ENCODE measurements at places on chromosomes 7 and 10.
A peak's percentile ranks its signal among the peaks of the same experiment; 100 is the strongest.

GRCh38 chr7:24472093-24472492 is 101.2 kb upstream of the PALS2 start:
- H3K27ac ChIP-seq = no peak overlapping the region
- no peaks in the 10 kb centered on the region for H3K27me3 ChIP-seq
- no peaks in the 10 kb centered on the region for H3K36me3 ChIP-seq
- H3K4me1 ChIP-seq = peaks cover 4% of the 10 kb centered on the region
- H3K4me3 ChIP-seq = no peak overlapping the region

- H3K36me3 ChIP-seq = no peaks in the 10 kb centered on the region
- no peak for DNase-seq
- no peaks in the 10 kb centered on the region for H3K27me3 ChIP-seq
- no peak overlapping the region for H3K27ac ChIP-seq
- H3K4me3 ChIP-seq = no peak overlapping the region
Observed at GRCh38 chr7:916291-916941, 38.1 kb downstream of the ADAP1 start.

GRCh38 chr10:3625959-3626751 is 158.9 kb downstream of the KLF6 start:
- H3K27me3 ChIP-seq = no peaks in the 10 kb centered on the region
- H3K4me3 ChIP-seq = no peak overlapping the region
- no peaks in the 10 kb centered on the region for H3K4me1 ChIP-seq
- H3K36me3 ChIP-seq = no peaks in the 10 kb centered on the region
- DNase-seq = no peak

- H3K36me3 ChIP-seq = peaks cover 2% of the 10 kb centered on the region
- H3K27ac ChIP-seq = no peak overlapping the region
- DNase-seq = peak; percentile 60
- no peak overlapping the region for H3K4me3 ChIP-seq
- no peaks in the 10 kb centered on the region for H3K27me3 ChIP-seq
Observed at GRCh38 chr10:71648933-71649320, 70.7 kb downstream of the C10orf105 start.

- H3K36me3 ChIP-seq = peaks cover 10% of the 10 kb centered on the region
- no peak overlapping the region for H3K27ac ChIP-seq
- H3K4me3 ChIP-seq = no peak overlapping the region
- DNase-seq = no peak
- no peaks in the 10 kb centered on the region for H3K4me1 ChIP-seq
Observed at GRCh38 chr10:87761892-87762291, 56.1 kb downstream of the ATAD1 start.

DNA sequence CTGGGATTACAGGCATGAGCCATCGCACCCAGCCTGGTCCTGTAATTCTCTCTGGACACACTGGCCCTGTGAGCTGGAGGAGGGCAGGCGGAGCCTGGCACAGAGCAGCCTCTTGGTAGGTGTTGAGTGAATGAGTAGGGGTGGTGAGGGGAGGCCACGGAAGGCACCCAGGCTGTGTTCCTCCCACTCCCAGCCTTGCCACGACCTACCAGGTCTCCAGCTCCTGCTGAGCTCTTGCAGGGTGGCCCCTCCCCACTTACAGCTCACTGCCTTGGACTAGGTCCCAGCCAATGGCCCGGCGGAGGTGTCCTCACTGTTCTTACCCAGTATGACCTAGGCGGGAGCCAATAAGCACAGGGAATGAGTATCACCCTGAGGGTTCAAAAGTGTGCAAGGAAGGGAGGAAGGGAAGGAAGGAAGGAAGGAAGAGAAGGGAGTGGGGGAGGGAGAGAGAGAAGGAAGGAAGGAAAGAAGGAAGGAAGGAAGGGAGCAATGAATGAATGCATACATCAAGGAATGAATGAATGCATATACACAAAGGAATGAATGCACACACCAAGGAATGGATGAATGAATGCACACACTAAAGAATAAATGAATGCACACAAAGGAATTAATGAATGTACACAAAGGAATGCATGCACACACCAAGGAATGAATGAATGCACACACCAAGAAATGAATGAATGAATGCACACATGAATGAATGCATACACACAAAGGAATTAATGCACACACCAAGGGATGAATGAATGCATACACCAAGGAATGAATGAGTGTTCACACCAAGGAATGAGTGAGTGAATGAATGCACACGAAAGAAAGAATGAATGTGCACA is 45.5 kb downstream of the GTF2IRD1 start:
- no peak overlapping the region for H3K27ac ChIP-seq
- H3K36me3 ChIP-seq = no peaks in the 10 kb centered on the region
- no peak for DNase-seq
- peaks cover 13% of the 10 kb centered on the region for H3K4me1 ChIP-seq
- H3K4me3 ChIP-seq = no peak overlapping the region
- H3K27me3 ChIP-seq = no peaks in the 10 kb centered on the region

- H3K27me3 ChIP-seq = no peaks in the 10 kb centered on the region
- H3K4me3 ChIP-seq = no peak overlapping the region
- H3K27ac ChIP-seq = no peak overlapping the region
- peaks cover 4% of the 10 kb centered on the region for H3K4me1 ChIP-seq
- DNase-seq = no peak
Observed at GRCh38 chr10:79983286-79983909, 34.5 kb upstream of the SFTPD start.

DNA sequence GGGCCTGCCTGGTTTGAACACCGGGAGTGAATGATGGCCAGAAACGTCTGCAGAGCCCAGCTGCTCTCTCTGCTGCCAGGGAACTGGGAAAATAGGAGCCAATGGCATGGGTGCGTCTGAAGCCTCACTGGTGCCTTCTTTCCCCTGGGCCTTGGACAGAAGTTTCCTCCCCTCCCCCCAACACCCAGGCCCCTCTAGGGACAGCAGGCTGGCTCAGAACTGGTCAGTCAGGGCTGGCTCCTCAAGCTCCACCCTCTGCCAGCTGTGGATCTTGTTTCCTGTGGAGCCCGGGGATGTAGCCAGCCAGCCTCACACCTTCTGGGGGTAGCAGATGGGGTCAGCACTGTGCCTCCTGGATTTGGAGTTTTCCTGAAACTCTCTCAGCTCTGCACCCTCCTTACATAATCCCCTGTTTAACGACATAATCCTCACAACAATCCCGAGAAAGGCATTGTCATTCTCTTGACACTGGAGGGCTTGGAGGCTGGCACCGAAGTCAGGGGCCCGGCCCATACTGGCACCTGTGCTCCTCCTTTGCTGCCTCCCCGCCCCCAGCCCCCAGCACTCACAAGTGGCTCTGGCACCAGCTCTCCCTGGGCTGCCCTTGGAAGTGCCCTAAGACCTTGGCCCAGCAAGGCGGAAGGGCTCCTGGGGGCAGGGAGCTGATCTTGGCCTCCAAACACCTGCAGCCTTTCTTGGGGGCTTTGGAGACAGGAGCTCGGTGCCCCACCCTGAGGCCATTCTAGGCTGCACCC is 5.7 kb downstream of the LDB3 start:
- no peak overlapping the region for H3K27ac ChIP-seq
- no peak for DNase-seq
- no peaks in the 10 kb centered on the region for H3K4me1 ChIP-seq
- no peak overlapping the region for H3K4me3 ChIP-seq
- H3K27me3 ChIP-seq = no peaks in the 10 kb centered on the region
- H3K36me3 ChIP-seq = no peaks in the 10 kb centered on the region

DNA sequence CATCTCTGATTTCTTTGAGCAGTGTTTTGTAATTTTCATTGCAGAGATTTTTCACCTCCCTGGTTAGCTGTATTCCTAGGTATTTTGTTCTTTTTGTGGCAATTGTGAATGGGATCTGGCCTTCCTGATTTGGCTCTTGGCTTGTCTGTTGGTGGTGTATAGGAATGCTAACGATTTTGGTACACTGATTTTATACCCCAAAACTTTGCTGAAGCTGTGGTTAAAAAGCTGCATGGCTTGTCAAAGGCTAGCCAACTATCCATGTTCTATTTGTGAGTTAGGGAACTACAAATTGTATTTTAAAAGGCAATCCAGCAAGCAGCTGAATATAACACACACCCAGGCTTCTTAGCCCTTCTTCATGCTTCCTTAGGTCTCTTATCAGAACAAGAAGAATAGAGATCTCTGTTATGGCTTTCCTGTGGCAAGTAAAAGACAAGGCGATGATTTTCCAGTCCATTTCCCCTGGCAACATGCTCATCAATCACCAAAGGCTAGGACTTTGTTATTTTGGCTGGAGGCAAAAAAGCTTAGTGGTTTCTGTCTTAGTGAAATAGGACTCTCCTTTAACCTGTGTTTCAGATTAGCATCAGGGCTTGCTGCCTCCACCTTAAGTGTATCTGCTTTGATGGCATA is 77.5 kb downstream of the CDK6 start:
- no peak overlapping the region for H3K4me3 ChIP-seq
- H3K27me3 ChIP-seq = no peaks in the 10 kb centered on the region
- H3K36me3 ChIP-seq = no peaks in the 10 kb centered on the region
- no peak for DNase-seq
- no peaks in the 10 kb centered on the region for H3K4me1 ChIP-seq

- no peaks in the 10 kb centered on the region for H3K27me3 ChIP-seq
- no peak overlapping the region for H3K27ac ChIP-seq
- H3K36me3 ChIP-seq = no peaks in the 10 kb centered on the region
- no peak overlapping the region for H3K4me3 ChIP-seq
- H3K4me1 ChIP-seq = peaks cover 21% of the 10 kb centered on the region
Observed at GRCh38 chr7:74475987-74476350, 22.3 kb downstream of the GTF2IRD1 start.

GRCh38 chr10:92480413-92480812 is 93.5 kb downstream of the IDE start:
- DNase-seq = no peak
- no peaks in the 10 kb centered on the region for H3K27me3 ChIP-seq
- no peak overlapping the region for H3K27ac ChIP-seq
- H3K36me3 ChIP-seq = peaks cover 45% of the 10 kb centered on the region

GRCh38 chr7:120412139-120413050 is 139.4 kb downstream of the KCND2 start:
- H3K27ac ChIP-seq = no peak overlapping the region
- no peaks in the 10 kb centered on the region for H3K27me3 ChIP-seq
- no peaks in the 10 kb centered on the region for H3K4me1 ChIP-seq
- DNase-seq = no peak
- no peak overlapping the region for H3K4me3 ChIP-seq
- H3K36me3 ChIP-seq = no peaks in the 10 kb centered on the region

GRCh38 chr7:90720984-90721760 is 125.1 kb downstream of the CDK14 start:
- H3K4me3 ChIP-seq = no peak overlapping the region
- H3K27ac ChIP-seq = peak overlapping the region; percentile 84
- peak; percentile 55 for DNase-seq
- no peaks in the 10 kb centered on the region for H3K27me3 ChIP-seq
- H3K36me3 ChIP-seq = no peaks in the 10 kb centered on the region
- H3K4me1 ChIP-seq = peaks cover 10% of the 10 kb centered on the region

- no peak overlapping the region for H3K27ac ChIP-seq
- no peak overlapping the region for H3K4me3 ChIP-seq
- DNase-seq = no peak
- H3K36me3 ChIP-seq = no peaks in the 10 kb centered on the region
Observed at GRCh38 chr7:18202315-18203045, 174.8 kb upstream of the PRPS1L1 start.

DNA sequence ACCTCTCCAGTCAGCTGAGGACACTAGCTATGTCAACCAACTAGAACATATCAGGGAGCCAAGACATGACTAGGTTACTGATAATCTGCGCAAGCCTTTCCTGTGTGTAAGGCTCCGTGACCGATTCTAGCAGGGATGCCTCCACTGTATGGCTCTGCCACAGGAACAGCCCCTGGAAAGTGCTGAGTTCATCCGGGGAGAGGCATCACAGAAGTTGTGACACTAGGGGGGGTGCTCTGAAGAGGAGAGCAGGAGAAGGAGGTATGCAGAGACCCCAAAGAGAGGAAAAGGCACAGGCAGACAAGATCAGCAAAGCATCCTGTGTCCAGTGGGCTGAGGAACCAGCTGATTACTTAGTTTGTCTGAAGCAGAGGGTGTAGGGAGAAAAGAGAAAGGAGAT is 13.5 kb downstream of the UPP1 start:
- peaks cover 54% of the 10 kb centered on the region for H3K36me3 ChIP-seq
- H3K27ac ChIP-seq = no peak overlapping the region
- DNase-seq = no peak
- H3K4me1 ChIP-seq = no peaks in the 10 kb centered on the region
- H3K4me3 ChIP-seq = no peak overlapping the region
- no peaks in the 10 kb centered on the region for H3K27me3 ChIP-seq

DNA sequence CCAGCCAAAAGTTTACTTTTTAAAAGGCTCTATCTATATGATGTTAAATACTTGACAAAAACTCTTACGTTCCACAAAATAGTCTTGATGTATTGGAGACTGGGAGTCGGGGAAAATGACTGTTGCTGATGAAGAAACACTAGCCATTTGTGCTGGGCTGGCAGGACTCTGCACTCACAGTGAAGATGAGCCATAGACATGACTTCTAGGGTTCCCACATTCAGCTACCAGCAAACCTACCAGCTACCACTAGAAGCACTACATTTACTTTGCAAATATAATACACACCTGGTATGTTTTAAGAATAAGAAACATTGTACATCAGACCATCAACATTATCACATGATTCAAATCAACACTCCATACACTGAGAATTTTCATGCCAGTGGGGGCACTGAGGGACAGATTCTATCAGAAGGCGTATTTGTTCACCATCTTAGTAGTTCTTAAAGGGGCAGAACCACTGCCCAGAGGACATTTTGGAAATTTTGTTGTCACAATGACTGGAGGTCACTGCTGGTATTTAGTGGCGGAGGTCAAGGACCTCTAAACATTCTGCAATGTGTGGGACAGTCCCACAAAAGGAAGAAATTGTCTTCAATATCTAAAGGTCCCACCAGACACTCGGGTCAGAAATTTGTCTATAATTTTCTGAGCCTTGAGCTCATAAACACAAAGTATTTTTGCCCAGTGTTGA is 52.3 kb downstream of the PARD3 start:
- no peak for DNase-seq
- peaks cover 8% of the 10 kb centered on the region for H3K4me1 ChIP-seq
- H3K27me3 ChIP-seq = no peaks in the 10 kb centered on the region
- H3K36me3 ChIP-seq = no peaks in the 10 kb centered on the region
- H3K27ac ChIP-seq = no peak overlapping the region
- no peak overlapping the region for H3K4me3 ChIP-seq

GRCh38 chr10:45380903-45381620 is 7.0 kb downstream of the ALOX5 start:
- no peaks in the 10 kb centered on the region for H3K27me3 ChIP-seq
- no peak for DNase-seq
- no peaks in the 10 kb centered on the region for H3K4me1 ChIP-seq
- H3K4me3 ChIP-seq = no peak overlapping the region

DNA sequence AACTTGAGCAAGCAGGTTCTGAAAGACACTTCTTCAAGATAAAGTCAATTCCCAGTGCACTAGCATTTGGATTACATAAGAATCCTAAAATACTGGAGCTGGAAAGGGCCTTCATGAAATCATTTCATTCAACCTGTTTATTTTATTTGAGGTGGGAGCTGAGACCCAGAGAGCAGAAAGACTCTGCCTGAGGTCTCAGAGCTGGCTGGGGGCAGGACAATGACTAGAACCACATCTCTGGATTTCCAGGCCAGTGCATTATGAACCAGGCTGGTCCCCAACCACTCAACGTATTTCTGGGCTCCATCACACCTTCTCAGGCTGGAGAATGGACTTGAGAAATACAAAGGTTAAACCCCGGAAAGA is 8.4 kb downstream of the ANXA11 start:
- H3K27ac ChIP-seq = peak overlapping the region; percentile 99
- H3K4me3 ChIP-seq = no peak overlapping the region
- H3K4me1 ChIP-seq = peaks cover 23% of the 10 kb centered on the region
- no peaks in the 10 kb centered on the region for H3K36me3 ChIP-seq
- H3K27me3 ChIP-seq = no peaks in the 10 kb centered on the region

GRCh38 chr10:4792381-4792780 is 33.6 kb upstream of the AKR1E2 start:
- no peaks in the 10 kb centered on the region for H3K36me3 ChIP-seq
- H3K4me3 ChIP-seq = no peak overlapping the region
- DNase-seq = no peak
- H3K27ac ChIP-seq = no peak overlapping the region
- peaks cover 5% of the 10 kb centered on the region for H3K27me3 ChIP-seq
